NCI-H446 (cell line): ENCODE measurements at places on chromosomes 11 and 22.
A peak's percentile ranks its signal among the peaks of the same experiment; 100 is the strongest.

- DNase-seq, result no peak
Observed at GRCh38 chr11:131978351-131978750, 607.9 kb downstream of the NTM start.

GRCh38 chr11:118002010-118002540, 15.9 kb downstream of the IL10RA start:
- DNase-seq, result no peak

- DNase-seq, result no peak
Observed at GRCh38 chr11:125075242-125075625, 12.1 kb downstream of the SLC37A2 start.

GRCh38 chr11:70067036-70067435, 11.1 kb upstream of the ANO1 start:
- DNase-seq, result no peak

- DNase-seq, result no peak
Observed at GRCh38 chr11:109856928-109857327, 236.3 kb upstream of the ZC3H12C start.

- DNase-seq, result no peak
Observed at GRCh38 chr22:35380013-35380412, 883 bp upstream of the HMOX1 start.

- DNase-seq, result no peak
Observed at GRCh38 chr22:36913427-36914389, at the start of gene CSF2RB. Gene CSF2RB (plus strand): TSS chr22:36913628. CDS start chr22:36922208, 8,580 bp downstream.

- peak; percentile 24 for DNase-seq
Observed at GRCh38 chr22:46367707-46368191, 32.2 kb downstream of the TRMU start.

- DNase-seq, result no peak
Observed at GRCh38 chr11:16335236-16335962, 20.9 kb downstream of the SOX6 start.

GRCh38 chr22:22746963-22747933, 102.8 kb downstream of the GGTLC2 start:
- no peak for DNase-seq

GRCh38 chr11:75326439-75326810, 25.0 kb downstream of the ARRB1 start:
- no peak for DNase-seq

- no peak for DNase-seq
Observed at GRCh38 chr11:64148917-64149617, 16.8 kb downstream of the MACROD1 start.
